ENCODE measurements at places on chromosomes 1 and 21.

DNA sequence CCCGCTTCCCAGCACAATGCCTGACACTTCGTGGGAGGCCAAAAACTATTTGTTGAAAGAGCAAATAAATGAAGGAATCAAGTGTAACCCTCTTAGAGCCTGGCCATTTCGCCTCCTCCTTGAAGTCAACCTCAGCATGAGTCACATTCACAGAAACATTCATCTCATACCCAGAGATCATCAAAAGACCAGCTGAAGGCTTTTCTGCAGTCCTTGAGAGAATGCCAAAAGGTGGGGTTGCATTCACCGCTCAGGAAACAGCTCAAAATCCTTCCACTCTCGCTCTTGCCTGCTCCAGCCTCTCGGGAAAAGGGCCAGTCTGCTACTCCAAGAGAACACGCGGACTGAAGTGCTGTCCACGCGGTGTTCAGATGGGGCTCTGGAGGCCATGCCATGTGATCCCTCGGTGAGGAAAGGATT is 90.0 kb downstream of the VWA5B1 start:
- DNase-seq = no peak

DNA sequence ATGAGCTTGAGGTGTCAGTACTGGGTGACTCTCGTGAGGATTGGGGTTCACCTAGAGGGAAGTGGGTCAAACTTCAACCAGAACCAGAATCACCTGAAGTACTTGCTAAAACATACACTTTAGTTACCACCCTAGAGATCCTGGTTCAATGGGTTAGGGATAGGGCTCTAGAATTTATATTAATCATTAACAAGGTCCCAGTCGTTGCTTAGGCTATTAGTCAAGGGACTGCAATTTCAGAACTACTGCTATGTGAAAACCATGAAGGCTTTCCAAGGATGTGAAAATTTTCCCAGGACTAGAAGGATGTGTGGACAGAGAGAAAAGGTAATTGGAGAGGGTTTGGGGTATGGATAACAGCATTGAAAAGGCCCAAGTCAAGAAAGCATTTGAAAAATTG is 162.6 kb downstream of the GRIK1 start:
- DNase-seq = no peak

- no peak for DNase-seq
Observed at GRCh38 chr1:234188454-234188792, 184.8 kb upstream of the COA6 start.

DNA sequence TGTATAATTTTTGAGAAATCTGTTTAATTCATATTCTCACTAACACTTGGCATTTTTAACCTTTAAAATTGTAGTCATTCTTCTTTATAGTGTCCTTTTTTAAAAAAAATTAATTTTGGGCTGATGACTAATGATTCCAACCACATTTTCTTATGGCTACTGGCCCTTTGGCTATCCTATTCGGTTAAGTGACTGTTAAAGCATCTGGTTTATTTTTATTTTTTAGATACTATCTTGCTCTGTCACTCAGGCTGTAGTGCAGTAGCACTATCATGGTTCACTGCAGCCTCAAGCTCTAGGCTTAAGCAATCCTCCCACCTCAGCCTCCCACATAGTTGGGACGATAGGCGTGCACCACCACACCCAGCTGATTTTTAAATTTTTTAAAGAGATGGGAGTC is 723.2 kb upstream of the CXADR start:
- DNase-seq = no peak

Data from spinal cord (tissue), 10 donors.